Activated T-cell treated with anti-CD3 and anti-CD28 coated beads, Interleukin-2, amount 50 U/mL, for 72 hours (primary cell): ENCODE measurements at places on chromosomes 1 and 21. TPM values are rescaled to one million over a fixed set of nuclear protein-coding genes. Genes with fewer than 3 reads are reported as not detected.

GRCh38 chr1:2645776-2646175 lies 13.0 kb upstream of the MMEL1 start:
- no peak for DNase-seq

DNA sequence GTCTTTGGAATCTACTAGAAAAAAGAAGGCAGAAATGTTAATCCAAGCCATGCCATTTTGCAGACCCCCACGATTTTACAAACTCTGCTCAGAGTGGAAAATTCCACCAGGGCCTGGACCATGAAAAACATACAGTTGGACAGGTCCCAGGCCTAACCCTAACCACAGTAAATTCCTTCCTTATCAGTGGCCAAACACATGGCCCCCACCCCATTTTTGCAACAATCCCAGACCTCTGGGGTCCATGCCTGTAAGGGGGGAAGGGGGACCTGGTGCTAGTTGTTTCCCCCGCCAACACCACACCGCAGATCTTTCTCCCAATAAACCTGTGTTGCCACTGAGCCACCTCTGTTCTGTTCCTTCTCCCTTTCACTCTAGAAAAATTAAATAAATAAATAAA lies 1352.7 kb downstream of the AMY1C start:
- no peak for DNase-seq

The CD52 gene
- 245 TPM for total RNA-seq

The SSR2 gene
- total RNA-seq: 234 TPM
